ENCODE measurements at places on chromosomes 12 and 14.

GRCh38 chr14:23588884-23589598 is 10.5 kb upstream of the JPH4 start:
- H3K4me3 ChIP-seq, result no peak overlapping the region
- H3K4me1 ChIP-seq, result peaks cover 9% of the 10 kb centered on the region
- DNase-seq, result peak; percentile 65
- no peaks in the 10 kb centered on the region for H3K36me3 ChIP-seq

DNA sequence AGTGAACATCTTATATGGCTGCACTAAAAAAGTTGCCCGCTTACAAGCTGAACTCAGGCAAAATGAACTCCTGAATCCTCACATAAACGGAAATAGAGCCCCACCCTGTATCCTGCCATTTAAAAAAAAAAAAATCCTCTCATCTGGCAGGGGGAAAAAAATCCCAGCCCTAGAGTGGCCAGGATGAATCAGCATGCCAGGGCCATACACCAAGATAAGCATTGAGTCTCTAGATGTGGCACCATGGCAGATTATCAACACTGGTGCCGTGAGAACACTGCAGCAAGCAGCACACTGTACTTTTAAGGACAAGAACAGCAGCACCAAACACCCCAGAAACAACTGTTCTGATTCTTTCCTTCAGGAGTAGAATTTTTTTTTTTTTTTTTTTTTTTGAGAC is 65.5 kb downstream of the RASSF3 start:
- peaks cover 95% of the 10 kb centered on the region for H3K4me1 ChIP-seq
- peak overlapping the region; percentile 42 for H3K4me3 ChIP-seq
- no peaks in the 10 kb centered on the region for H3K36me3 ChIP-seq
- no peaks in the 10 kb centered on the region for H3K27me3 ChIP-seq
- no peak for DNase-seq

DNA sequence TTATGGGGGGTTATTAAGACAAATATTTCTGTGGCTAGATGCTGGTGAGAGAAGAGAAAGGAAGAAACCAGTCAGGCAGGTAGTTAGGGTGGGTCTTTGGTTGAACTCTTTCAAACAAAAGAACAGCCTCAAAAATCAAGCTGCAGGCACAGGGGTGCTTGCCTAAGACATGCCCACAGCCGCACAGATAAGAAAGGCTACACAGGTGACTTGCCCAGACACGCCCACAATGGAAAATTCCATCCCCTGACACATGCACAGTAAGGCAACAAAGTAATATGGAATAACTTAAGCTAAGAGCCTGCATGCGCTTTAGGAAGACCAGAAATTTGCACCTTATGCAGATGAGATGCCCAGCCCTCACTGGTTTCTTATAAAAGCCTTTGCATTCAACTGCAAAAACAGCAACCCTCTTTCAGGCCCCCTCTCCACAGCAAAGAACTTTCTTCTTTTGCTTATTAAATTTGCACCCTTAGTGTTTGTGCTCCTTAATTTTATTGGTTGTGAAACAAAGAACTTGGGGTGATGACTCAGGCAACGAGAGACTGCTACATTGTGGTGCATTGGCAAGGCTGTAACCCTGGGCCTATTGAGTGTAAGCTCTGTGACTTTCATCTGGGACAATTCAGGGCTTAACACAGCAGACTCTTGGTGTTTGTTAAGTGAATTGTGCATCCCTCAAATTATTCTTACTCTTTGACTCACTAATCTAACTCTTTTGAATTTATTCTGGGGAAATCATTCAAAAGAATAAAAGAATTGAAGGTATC is 149.4 kb downstream of the RPAP3 start:
- H3K27ac ChIP-seq, result no peak overlapping the region
- H3K36me3 ChIP-seq, result no peaks in the 10 kb centered on the region
- no peak overlapping the region for H3K4me3 ChIP-seq
- no peaks in the 10 kb centered on the region for H3K4me1 ChIP-seq
- DNase-seq, result no peak
- no peaks in the 10 kb centered on the region for H3K27me3 ChIP-seq

DNA sequence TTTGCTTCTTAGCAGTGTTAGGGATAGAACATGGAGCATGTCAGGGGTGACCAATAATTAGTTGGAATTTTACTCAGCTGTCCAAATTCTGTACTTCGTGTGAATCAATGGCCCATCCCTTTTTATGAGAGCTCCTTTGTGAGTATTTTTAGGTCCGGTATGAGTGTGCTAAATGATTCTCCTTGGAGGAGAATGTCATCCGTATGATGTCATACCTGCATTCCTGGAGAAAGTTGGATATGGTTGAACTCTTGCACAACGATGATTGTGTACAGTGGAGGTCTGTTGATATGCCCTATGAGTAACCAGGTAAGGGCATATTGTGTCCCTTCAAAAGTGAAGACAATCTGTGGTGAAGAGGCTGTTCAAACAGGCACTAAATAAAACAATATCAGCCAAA is 400.8 kb downstream of the GXYLT1 start:
- no peaks in the 10 kb centered on the region for H3K4me1 ChIP-seq
- H3K4me3 ChIP-seq, result no peak overlapping the region
- no peaks in the 10 kb centered on the region for H3K27me3 ChIP-seq
- no peak overlapping the region for H3K27ac ChIP-seq
- H3K36me3 ChIP-seq, result no peaks in the 10 kb centered on the region
- DNase-seq, result no peak

- no peak overlapping the region for H3K4me3 ChIP-seq
- no peak for DNase-seq
- H3K27ac ChIP-seq, result no peak overlapping the region
- H3K27me3 ChIP-seq, result no peaks in the 10 kb centered on the region
- H3K4me1 ChIP-seq, result peaks cover 14% of the 10 kb centered on the region
Observed at GRCh38 chr12:122961531-122962329, 4.5 kb downstream of the ABCB9 start.

DNA sequence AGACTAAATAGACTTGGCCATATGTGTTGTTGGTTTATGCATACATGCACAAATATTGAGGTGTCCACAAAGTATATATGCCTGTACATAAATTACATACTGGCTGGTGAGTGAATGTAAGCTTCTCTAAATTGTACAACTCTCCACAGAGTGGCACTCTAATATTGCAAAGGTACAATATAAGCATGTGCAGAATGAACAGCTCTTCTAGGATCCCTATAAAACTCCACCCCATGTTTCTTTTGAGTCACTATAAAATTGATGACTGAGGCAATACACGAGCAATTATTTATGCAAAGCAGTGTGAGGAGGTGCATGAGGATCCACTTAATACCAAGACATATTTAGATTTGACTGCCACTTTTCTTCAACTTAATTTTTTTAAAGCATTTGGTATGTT is 172.2 kb downstream of the NAV3 start:
- H3K36me3 ChIP-seq, result no peaks in the 10 kb centered on the region
- no peak overlapping the region for H3K4me3 ChIP-seq
- no peak for DNase-seq
- no peak overlapping the region for H3K27ac ChIP-seq
- no peaks in the 10 kb centered on the region for H3K27me3 ChIP-seq

DNA sequence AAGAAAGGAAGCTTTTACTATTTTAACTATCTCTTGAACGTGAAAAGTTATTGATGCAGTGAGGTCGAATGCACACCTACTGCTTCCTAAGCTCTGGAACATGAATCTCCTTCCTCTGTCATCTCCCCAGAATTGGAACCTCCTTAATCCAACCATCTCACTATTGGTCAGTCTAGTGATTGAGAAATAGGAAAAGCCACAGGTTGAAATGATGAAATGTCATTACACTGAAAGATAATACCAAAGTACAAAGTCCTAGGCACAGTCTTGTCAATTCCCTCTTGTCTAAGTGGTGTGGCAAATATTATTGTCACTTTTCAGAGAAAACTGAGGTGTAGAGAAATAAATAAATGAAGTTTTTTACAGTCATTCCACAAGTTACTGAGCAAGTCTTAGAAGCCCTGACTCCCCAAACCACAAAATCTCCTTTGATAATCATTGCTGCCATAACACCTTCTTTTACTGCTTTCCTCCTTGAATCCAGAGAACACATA is 19.5 kb upstream of the HIGD1C start:
- H3K27me3 ChIP-seq, result no peaks in the 10 kb centered on the region
- H3K27ac ChIP-seq, result no peak overlapping the region
- H3K4me1 ChIP-seq, result no peaks in the 10 kb centered on the region
- H3K36me3 ChIP-seq, result no peaks in the 10 kb centered on the region
- H3K4me3 ChIP-seq, result no peak overlapping the region
